A673 (cell line): ENCODE measurements at places on chromosomes 11 and 22. TPM values are rescaled to one million over a fixed set of nuclear protein-coding genes. Genes with fewer than 3 reads are reported as not detected.

- H3K4me3 ChIP-seq, result no peak overlapping the region
- H3K27ac ChIP-seq, result no peak overlapping the region
- H3K27me3 ChIP-seq, result peaks cover 13% of the 10 kb centered on the region
- H3K4me1 ChIP-seq, result no peaks in the 10 kb centered on the region
Observed at GRCh38 chr11:120917559-120918239, 106.2 kb upstream of the TBCEL start.

Gene ANO9
- total RNA-seq, result 0.26 TPM in 1 of 2 replicates, not detected in the other

Gene KDM4D
- 3.0 and 3.9 TPM in 2 replicates for total RNA-seq

GRCh38 chr11:132072044-132072857, 701.8 kb downstream of the NTM start:
- H3K36me3 ChIP-seq, result no peaks in the 10 kb centered on the region
- no peak overlapping the region for H3K4me3 ChIP-seq
- peaks cover 30% of the 10 kb centered on the region for H3K4me1 ChIP-seq
- H3K27me3 ChIP-seq, result no peaks in the 10 kb centered on the region
- peak; percentile 97 for DNase-seq
- peak overlapping the region; percentile 91 for H3K27ac ChIP-seq

Gene CLMP
- total RNA-seq, result 45.9 and 62.6 TPM in 2 replicates

DNA sequence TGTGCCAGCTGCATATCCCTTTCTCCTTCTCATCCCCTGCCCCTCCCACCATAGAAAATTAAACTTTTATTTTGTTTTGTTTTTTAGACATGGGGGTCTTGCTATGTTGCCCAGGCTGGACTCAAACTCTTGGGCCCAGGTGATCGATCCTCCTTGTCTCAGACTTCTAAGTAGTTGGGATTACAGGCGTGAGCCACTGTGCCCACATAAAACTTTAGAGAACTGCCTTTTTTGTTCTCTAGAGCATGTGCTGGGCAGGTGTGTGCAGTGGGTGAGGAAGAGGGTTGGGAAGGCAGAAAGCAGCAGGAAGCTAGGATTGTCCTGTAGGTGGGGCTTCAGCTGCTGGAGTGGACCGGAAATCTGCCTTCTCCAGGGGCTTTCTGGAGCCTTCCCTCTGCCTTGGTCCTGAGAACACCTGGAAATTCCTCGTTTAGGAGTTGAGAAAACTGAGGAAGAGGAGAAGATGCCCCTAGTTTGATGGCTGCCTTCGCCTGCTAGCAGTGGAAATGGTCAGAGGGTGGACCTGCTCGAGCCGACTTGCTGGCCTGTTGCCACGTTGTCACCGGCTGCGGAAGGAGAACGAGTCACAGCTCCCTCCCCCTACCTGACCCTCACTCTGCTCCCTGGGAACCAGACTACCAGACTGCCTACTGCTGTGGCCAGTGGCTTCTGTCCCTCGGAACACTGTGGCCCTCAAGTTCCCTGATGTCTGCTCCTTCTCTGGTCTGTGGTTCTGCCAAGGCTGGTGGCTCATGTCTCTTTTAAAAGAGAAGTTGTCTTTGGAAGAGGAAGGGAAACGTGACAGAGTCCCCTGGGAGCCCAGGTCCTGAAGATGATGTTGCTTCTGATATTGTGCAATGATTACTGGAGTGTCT, 4.0 kb downstream of the ST14 start:
- no peak overlapping the region for H3K27ac ChIP-seq
- DNase-seq, result no peak
- peaks cover 44% of the 10 kb centered on the region for H3K27me3 ChIP-seq

DNA sequence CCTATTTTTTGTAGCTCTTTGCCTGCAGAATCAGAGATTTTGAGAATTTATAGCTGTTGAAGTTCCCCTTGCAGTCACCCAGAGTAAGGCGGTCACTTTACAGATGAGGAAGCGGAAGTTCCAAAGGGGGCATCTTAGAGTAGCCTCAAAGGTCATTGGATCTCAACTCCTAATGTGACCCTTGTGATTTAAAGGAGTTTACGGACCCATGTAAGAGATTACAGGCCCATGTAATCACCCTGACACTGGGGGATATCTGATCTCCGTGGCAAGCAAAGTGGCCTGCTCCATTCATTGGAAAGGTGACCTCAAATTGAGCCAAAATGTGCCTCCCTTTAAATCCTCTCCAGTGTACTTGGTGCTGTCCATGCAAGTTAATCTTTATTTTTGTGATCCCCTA, 15.7 kb downstream of the P2RX3 start:
- H3K4me1 ChIP-seq, result no peaks in the 10 kb centered on the region
- no peak for DNase-seq
- H3K36me3 ChIP-seq, result no peaks in the 10 kb centered on the region

Gene YIF1A
- total RNA-seq, result 125 and 128 TPM in 2 replicates
